Colonic mucosa (tissue), 4 donors: ENCODE measurements at places on chromosomes 12 and 14. TPM values are rescaled to one million over a fixed set of nuclear protein-coding genes. Genes with fewer than 3 reads are reported as not detected.

- DNase-seq = no peak
These were observed 23.7 kb downstream of the PLXNC1 start for GRCh38 chr12:94172031-94172430.

- no peak for DNase-seq
These were observed 84.1 kb downstream of the NUMB start for GRCh38 chr14:73374218-73374617.

GRCh38 chr12:58959639-58960300 lies 39.5 kb upstream of the LRIG3 start:
- DNase-seq = no peak

DNA sequence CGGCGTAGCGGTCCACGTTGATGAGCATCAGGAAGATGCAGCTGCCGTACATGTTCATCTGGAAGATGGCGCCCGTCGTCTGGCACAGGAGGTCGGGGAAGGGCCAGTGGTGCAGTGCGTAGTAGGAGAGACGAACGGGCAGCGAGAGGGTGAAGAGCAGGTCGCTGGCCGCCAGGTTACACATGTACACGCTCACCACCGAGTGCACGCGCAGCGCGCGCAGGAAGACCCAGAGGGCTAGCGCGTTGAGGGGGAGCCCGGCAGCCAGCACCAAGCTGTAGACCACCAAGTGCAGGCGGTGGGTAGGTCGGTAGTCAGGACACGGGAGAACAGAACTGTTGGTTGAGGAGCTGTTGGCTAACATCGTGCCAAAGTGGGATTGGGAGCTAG lies 13.7 kb upstream of the CHD4 start:
- no peak for DNase-seq

- no peak for DNase-seq
These were observed 28.4 kb upstream of the TRAF3 start for GRCh38 chr14:102748806-102749205.

DNA sequence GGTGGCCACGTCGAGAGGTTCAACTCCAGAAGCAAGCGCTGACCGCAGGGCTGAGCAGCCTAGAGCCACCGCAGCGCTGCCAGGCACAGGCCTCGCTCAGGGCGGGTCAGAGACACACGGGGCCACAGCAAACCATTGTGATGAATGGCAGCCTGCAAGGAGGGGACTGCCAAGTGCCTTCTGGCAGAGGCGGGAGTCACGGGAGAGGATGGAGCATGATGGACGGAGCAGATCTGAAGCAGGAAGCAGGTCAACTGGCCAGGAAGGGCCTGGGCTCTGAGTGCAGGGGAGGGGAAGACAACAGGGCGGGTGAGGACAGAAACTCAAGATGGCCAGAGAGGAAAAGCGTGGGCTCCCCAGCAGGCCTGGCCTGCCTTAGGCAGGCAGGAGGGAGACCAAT lies 49.8 kb downstream of the CDC42BPB start:
- DNase-seq = no peak

- no peak for DNase-seq
These were observed 476.8 kb downstream of the TRHDE start for GRCh38 chr12:72748971-72749370.

- peak; percentile 40 for DNase-seq
These were observed 48.2 kb downstream of the MBIP start for GRCh38 chr14:36271939-36272907.

GRCh38 chr14:76597387-76597786 lies 163.9 kb upstream of the VASH1 start:
- no peak for DNase-seq

- no peak for DNase-seq
These were observed 18.9 kb downstream of the CNTN1 start for GRCh38 chr12:40711121-40711520.

DNA sequence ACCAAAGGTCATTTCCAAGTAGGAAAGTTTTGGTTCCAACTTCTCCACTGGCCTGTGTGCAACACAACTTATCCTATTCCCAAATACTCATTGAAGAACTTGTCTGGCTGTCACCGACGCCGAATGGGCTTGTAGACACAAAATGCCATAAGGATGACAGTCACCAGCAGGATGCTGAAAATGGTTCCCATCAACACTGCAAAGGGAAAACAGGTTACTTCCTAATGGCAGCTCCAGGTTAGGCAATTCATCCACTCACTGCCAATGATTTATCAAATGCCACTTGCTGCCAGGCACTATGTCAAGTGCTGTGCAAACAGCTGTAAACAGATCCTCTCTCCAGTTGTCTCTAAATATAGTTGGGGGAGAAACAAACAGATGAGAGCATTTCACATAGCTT lies 6.1 kb downstream of the C12orf76 start:
- DNase-seq = no peak

GRCh38 chr12:50287271-50287670 lies 4.0 kb upstream of the LIMA1 start:
- DNase-seq = peak; percentile 9

GDF3 gene
- total RNA-seq = not detected

B4GALNT1 gene
- 0.32 TPM for total RNA-seq

LMO3 gene
- 8.1 TPM for total RNA-seq

KRT82 gene
- total RNA-seq = not detected

ESR2 gene
- 0.85 TPM for total RNA-seq

AQP6 gene
- total RNA-seq = not detected

ORAI1 gene
- total RNA-seq = 14.6 TPM

SLC25A47 gene
- not detected for total RNA-seq

METTL3 gene
- total RNA-seq = 26.5 TPM

PZP gene
- total RNA-seq = not detected

ENDOU gene
- total RNA-seq = not detected
